ENCODE measurements at places on chromosomes 12 and 14. TPM values are rescaled to one million over a fixed set of nuclear protein-coding genes. Genes with fewer than 3 reads are reported as not detected.

GRCh38 chr12:113194971-113195391, 9.5 kb downstream of the RITA1 start:
- H3K4me3 ChIP-seq, result no peak overlapping the region
- peaks cover 23% of the 10 kb centered on the region for H3K4me1 ChIP-seq
- H3K27me3 ChIP-seq, result no peaks in the 10 kb centered on the region
- H3K36me3 ChIP-seq, result peaks cover 12% of the 10 kb centered on the region

GRCh38 chr12:92021666-92022035, 124.0 kb downstream of the BTG1 start:
- H3K27ac ChIP-seq, result no peak overlapping the region
- no peaks in the 10 kb centered on the region for H3K27me3 ChIP-seq
- DNase-seq, result no peak
- no peaks in the 10 kb centered on the region for H3K36me3 ChIP-seq
- no peaks in the 10 kb centered on the region for H3K4me1 ChIP-seq

DNA sequence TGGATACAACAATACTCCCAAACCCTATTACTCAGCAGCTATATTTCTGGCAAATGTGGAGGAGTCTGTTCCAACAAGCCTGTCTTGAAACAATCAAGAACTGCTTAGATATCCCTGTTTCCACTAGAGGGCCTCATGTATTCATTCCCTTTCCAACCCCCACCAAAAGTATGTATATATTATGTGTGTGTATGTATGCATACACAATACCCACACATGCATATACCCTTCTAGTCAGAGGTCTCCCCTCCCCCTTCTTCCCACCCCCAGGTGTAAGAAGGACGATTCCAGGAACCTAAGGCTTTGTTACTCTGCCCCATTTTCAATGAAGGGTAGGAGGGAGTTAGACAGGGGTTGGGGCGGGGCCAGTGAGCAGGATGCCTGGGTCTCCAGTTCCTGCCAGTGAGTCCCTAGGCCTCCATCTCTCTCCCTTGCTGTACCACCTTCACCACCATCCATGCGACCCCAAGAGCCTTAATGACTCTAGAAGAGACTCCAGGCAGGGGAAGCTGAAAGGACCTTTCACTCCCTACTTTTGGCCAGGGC, at the start of gene DGKA:
TSS of gene DGKA (plus strand) at position 392 of the 546 bp plus-strand sequence. CDS start 5,342 bp downstream, outside the sequence.
- H3K27ac ChIP-seq, result peak within 1 kb of the TSS; percentile 42
- H3K4me3 ChIP-seq, result peak within 1 kb of the TSS; percentile 53
- H3K27me3 ChIP-seq, result no peaks in the 10 kb centered on the region
- DNase-seq, result peak; percentile 70

DNA sequence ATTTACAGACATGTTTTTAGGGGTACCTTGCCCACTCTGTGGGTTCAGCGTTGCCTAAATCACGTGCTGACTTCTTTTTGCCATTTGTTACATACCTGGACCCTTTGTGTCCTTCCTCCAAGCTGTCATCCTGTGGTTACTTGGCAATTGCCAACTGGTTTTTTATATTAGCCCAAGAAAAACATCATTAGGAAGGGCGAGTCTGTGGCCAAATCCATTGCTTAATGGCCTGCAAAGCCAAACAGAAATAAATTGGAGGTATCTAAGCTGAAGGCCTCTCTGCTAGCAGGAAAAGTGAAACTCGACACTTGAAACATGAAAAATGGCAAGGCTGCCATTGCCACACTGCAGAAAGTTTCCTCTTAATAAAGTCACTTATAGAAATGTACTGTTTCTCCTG, 190.4 kb downstream of the NUAK1 start:
- DNase-seq, result no peak
- H3K27me3 ChIP-seq, result no peaks in the 10 kb centered on the region
- no peak overlapping the region for H3K4me3 ChIP-seq
- H3K4me1 ChIP-seq, result no peaks in the 10 kb centered on the region
- H3K27ac ChIP-seq, result no peak overlapping the region

DNA sequence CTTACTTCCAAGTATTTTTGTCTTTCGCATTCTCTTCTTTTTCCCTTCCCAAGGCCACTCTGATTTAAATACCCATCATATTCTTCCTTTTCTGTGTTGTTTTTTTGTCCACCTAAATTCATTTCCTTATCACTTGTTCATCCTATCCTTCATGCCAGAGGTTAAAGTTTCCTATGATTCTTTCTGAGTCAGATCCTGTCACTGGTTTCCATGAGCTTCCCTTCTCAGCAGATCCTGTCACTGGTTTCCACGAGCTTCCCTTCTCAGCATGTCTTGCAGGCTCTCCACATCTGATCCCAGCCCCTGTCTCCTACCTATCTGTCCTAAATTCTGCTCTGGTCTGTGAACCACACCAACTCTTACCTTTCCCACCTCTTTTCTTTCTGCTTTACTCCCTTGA, 311.8 kb upstream of the RGS6 start:
- H3K4me3 ChIP-seq, result no peak overlapping the region
- no peaks in the 10 kb centered on the region for H3K27me3 ChIP-seq
- H3K36me3 ChIP-seq, result no peaks in the 10 kb centered on the region
- no peak overlapping the region for H3K27ac ChIP-seq

DNA sequence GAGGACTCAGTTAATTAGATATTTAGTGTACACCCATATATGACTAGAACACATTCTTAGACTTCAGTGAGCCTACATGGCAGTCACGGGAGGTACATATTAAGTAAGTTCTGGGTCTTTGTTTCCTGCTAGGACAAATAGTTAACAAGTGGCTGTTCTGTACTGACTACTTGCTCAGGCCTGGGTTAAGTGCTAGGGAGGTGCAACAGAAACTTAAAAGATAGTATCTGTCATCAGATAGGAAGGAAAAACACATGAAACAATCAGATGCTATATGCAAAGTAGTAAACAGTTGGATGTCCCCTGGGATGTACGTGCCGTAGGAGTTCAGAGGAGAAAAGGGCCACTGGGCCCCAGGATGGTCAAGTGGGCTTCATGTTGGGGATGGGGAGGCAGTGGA, 59.5 kb downstream of the SLC4A8 start:
- H3K4me1 ChIP-seq, result peaks cover 6% of the 10 kb centered on the region
- DNase-seq, result no peak
- no peaks in the 10 kb centered on the region for H3K27me3 ChIP-seq

- H3K27me3 ChIP-seq, result no peaks in the 10 kb centered on the region
- no peak for DNase-seq
- no peak overlapping the region for H3K4me3 ChIP-seq
- H3K36me3 ChIP-seq, result no peaks in the 10 kb centered on the region
- no peak overlapping the region for H3K27ac ChIP-seq
- H3K4me1 ChIP-seq, result no peaks in the 10 kb centered on the region
Observed at GRCh38 chr12:43221216-43221615, 330.8 kb downstream of the ADAMTS20 start.

- H3K36me3 ChIP-seq, result no peaks in the 10 kb centered on the region
- H3K4me3 ChIP-seq, result no peak overlapping the region
- no peaks in the 10 kb centered on the region for H3K27me3 ChIP-seq
- H3K4me1 ChIP-seq, result no peaks in the 10 kb centered on the region
Observed at GRCh38 chr14:93733231-93733630, 55.1 kb downstream of the PRIMA1 start.

DNA sequence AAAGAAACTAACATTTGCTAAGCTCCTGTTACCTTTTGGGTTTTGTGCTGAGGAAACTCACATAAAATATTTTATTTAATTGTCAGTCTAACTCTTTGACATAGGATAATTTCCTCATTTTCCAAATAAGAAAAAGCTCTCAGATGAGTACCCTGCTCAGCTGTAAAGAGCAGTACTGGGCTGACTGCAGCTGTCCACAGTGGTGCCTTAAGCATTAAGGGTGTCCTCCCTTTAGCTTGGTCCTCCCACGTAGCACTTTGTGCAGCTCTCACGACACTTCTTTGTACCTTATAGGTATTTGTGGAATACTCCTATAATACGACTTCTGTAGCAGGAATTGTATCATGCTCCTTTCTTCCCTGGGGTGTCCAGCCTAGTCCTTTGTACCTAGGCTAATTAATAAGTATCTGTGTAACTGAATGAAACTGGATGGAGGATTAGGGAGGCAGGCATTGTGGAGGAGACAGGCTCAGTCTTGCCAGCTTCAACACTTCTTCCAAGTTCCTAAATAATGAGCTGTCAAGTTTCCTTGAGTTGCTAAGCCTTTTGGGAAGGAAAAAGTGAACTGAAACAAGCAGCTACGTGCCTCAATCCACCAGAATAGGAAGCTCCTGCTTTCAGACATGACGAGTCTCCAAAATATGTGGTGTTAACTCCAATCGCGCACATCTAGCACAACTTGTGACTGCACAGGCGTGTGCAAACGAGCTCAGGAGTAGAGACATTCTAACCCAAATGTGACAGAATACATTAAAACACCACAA, 123.0 kb downstream of the SLC38A4 start:
- H3K36me3 ChIP-seq, result no peaks in the 10 kb centered on the region
- H3K4me1 ChIP-seq, result no peaks in the 10 kb centered on the region
- peaks cover 14% of the 10 kb centered on the region for H3K27me3 ChIP-seq
- no peak overlapping the region for H3K4me3 ChIP-seq

DNA sequence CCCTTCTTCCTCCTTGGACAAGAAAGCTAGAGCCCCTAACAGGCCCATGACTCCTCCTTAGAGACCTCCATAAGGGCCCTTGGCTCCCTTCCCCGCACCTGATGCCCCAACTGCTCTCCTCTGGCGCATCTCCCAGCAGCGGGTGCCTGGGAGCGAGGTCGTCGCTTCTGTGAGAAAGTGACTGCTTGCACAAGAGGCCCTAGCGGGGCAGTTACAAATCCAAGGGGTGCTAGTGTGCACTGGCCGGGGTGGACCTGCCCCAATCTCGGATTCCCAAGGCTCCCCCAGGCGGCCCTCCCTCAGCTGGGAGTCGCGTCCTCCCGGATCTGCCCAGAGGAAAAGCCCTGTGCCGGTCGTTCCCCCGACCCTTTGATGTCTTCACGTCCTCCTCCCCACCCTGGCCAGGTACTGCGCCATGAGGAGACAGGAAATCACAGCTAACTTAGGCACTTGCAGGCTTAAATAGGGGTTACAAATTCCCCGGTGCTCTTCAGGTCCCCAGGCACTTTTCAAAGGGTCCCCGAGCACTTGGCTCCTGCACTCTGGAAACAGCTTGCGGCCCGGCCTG, 2.8 kb downstream of the NKX2-8 start:
- peaks cover 76% of the 10 kb centered on the region for H3K27me3 ChIP-seq
- H3K27ac ChIP-seq, result no peak overlapping the region
- no peak for DNase-seq
- H3K36me3 ChIP-seq, result no peaks in the 10 kb centered on the region
- H3K4me3 ChIP-seq, result no peak overlapping the region

- peak; percentile 92 for DNase-seq
- H3K27ac ChIP-seq, result peak overlapping the region; percentile 24
- no peak overlapping the region for H3K4me3 ChIP-seq
- no peaks in the 10 kb centered on the region for H3K27me3 ChIP-seq
- no peaks in the 10 kb centered on the region for H3K36me3 ChIP-seq
Observed at GRCh38 chr12:19739195-19739776, 300.0 kb downstream of the AEBP2 start.

GRCh38 chr14:49926803-49927202, 33.9 kb downstream of the ARF6 start:
- no peak overlapping the region for H3K4me3 ChIP-seq
- H3K36me3 ChIP-seq, result no peaks in the 10 kb centered on the region
- H3K27me3 ChIP-seq, result no peaks in the 10 kb centered on the region
- DNase-seq, result no peak

DNA sequence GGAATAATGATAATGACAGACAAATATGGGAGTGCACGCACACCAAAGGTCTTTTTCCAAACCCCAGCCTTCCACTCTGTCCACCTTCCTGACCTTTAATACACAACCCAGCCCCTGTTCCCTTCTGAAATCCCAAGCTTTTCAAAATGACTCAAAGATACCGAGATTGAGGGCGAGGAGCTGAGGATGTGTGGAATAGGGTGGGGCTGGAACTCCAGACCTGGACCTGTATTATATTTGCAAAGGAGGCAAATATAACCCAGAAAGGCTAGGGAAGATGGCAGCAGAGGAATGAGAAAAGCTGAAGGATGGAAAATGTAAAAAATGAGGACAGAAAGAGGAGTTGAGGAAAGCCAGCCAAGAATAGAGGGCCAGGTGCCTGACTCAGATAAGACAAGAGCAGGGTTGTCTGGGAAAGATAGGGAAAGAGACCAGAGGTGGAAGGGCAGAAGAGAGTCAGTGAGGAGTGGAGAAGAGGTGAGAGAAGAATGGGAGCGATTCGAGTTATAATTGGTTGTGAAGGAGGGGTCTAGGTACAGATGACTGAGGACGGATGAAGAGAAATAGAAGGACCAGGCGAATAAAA, 1.0 kb upstream of the PTMS start:
- DNase-seq, result peak; percentile 41
- no peaks in the 10 kb centered on the region for H3K36me3 ChIP-seq
- H3K27ac ChIP-seq, result peak overlapping the region; percentile 70
- no peaks in the 10 kb centered on the region for H3K27me3 ChIP-seq
- H3K4me1 ChIP-seq, result peaks cover 38% of the 10 kb centered on the region

DNA sequence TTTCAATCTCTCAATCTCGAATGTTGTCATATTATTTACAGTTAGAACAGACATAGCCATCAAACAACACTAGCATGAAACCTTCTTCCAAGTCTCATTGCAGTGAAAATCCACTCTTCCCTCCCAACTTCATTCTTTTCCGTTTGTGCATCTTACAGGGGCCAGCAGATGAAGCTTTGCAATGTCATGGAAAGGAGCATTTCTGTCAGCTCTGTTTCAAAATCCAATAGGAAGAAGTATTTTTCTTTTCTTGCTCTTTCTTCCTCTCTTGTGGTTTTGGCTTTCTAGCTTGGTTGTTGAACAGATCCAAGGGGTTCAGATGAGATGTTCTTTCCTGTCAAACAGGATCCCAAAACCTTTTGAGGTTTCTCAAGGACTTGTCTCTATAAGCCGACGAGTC, 416.6 kb downstream of the AEBP2 start:
- H3K36me3 ChIP-seq, result no peaks in the 10 kb centered on the region
- no peak overlapping the region for H3K4me3 ChIP-seq
- DNase-seq, result no peak
- no peak overlapping the region for H3K27ac ChIP-seq
- no peaks in the 10 kb centered on the region for H3K27me3 ChIP-seq

GRCh38 chr12:22100958-22101748, 55.1 kb downstream of the CMAS start:
- H3K27me3 ChIP-seq, result peaks cover 6% of the 10 kb centered on the region
- H3K4me3 ChIP-seq, result no peak overlapping the region
- no peak overlapping the region for H3K27ac ChIP-seq
- H3K36me3 ChIP-seq, result no peaks in the 10 kb centered on the region
- H3K4me1 ChIP-seq, result peaks cover 4% of the 10 kb centered on the region

GRCh38 chr12:106595268-106595667, 12.5 kb downstream of the RFX4 start:
- no peak overlapping the region for H3K27ac ChIP-seq
- no peaks in the 10 kb centered on the region for H3K4me1 ChIP-seq
- H3K4me3 ChIP-seq, result no peak overlapping the region
- no peaks in the 10 kb centered on the region for H3K36me3 ChIP-seq
- H3K27me3 ChIP-seq, result peaks cover 24% of the 10 kb centered on the region
- no peak for DNase-seq

Gene MLF2
- 147 TPM for total RNA-seq

Gene PRICKLE1
- 69.0 TPM for total RNA-seq

Gene FBLN5
- 27.6 TPM for total RNA-seq

Gene NKX2-1
- not detected for total RNA-seq

Gene GAS2L3
- 47.1 TPM for total RNA-seq

Gene PLEKHH1
- 0.35 TPM for total RNA-seq

Gene ACRBP
- 1.3 TPM for total RNA-seq

Gene LTBR
- 102 TPM for total RNA-seq
